Left hindlimb (tissue), 1 donor: ENCODE measurements at places on chromosomes 5 and 9.

GRCh38 chr9:83724436-83724835, 16.7 kb upstream of the UBQLN1 start:
- DNase-seq: no peak

DNA sequence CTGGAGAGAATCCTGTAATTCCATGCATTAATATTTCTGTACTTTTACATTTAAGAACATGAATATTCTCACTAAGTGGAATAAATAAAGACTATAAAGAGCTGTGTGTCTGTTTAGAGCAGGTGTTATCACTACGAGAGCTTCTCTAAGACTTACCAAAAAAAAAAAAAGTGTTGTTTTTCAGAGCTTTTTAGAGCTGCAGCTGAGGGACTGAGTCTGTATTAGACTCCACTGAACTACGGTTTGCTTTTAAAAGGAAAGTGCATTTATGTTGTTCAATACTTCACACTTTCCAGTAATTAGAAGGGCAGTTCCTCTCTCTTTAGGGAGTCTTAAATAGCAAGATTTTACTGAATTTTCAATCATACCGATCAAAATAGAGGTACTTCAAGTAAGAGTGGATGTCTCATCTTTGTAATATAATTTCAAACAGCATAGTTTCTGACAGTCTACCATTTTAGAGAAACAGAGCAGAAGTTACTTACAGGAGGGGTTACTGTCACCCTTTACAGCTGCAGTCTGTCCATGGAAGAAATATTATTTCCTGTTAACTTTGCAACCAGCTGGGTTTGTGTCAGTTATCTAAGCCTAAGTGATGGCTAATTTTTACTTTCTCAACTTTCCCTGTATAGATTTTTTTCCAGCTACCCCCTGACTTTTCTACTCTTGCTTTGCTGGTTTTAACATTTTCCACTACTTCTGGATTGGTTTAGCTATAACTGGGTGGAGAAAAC, 2.4 kb downstream of the SYK start:
- DNase-seq: no peak

- DNase-seq: no peak
Measured at GRCh38 chr5:148620696-148621095, 33.6 kb downstream of the HTR4 start.

DNA sequence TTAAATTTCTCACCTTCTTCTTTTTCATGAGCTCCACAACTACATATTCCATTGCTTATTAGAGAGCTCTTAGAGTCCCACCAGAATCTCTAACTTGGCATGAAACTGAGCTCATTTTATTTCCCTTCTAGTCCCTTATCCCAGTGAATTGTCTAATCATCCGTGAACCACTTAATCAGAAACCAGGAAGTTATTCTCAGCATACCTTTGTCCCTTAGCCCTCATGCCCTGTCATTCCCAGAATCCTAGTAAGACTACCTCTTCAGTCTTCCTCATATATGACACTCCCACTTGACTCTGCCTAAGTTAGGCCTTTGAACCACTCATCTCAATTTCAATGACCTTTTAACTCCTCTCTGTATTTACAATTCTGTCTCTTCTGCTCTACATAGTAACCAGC, 93.0 kb upstream of the PAPPA start:
- no peak for DNase-seq

- DNase-seq: no peak
Measured at GRCh38 chr9:114691046-114691955, 9.3 kb upstream of the TEX48 start.

DNA sequence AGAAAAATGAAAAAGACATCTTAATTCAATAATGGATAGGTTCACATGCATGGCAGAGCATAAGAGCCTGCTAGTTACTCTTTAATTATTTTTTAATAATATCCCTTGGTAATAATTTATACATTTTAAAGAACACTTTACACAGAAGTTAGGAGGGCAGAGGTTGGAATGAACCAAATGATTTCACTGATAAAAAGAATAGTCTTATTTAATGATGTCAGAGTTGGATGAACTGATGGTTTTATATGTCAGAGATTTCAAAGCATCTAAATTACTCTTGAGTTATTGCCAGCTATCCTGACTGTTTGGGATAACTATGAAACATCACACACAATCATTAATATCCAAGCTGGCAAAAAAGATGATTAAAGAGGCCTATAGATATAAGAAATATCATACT, 244.8 kb downstream of the CSNK1G3 start:
- DNase-seq: no peak

GRCh38 chr5:87787625-87788256, 375.0 kb upstream of the CCNH start:
- DNase-seq: no peak

DNA sequence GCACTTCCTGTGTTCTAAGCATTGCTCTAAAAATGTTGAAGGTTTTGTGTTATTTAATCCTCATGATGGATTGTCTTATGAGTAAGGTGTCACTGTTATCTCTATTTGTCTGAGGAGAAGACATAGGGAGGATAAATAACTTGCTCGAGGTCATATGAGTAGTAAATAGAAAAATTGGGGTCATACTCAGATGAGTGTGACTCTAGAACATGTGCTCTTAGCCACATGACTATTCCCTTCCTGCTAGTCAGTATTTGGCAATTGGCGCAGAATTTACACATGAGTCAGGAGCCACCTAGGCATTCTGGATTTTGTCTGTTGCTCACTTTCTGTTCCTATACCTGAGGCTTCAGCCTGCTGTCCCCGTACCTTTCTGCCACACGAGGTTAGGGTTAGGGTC, 234.6 kb upstream of the CD180 start:
- no peak for DNase-seq

- DNase-seq: no peak
Measured at GRCh38 chr9:22457448-22457847, 10.8 kb downstream of the DMRTA1 start.

DNA sequence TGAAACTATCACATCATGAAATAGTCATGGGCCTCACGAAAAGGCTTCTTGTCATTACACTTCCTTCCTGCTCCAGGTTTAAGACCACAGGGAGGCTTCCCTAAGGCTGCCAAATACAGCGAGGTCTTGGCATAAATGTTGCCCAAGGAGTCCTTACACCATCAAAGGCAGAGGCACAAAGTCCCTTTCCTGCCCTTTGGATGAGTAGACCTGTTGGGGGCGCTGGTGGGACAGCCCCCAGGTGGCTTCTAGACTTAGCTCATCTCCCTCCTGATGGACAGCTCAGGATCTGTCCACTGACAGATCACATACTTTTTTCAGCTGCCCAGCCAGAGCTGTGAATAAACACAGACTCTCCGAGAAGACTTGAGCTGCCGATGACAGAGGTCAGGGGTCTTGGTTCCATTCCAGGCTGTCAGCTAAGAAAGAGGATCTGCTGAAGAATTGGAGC, 15.5 kb upstream of the MEGF9 start:
- DNase-seq: no peak

DNA sequence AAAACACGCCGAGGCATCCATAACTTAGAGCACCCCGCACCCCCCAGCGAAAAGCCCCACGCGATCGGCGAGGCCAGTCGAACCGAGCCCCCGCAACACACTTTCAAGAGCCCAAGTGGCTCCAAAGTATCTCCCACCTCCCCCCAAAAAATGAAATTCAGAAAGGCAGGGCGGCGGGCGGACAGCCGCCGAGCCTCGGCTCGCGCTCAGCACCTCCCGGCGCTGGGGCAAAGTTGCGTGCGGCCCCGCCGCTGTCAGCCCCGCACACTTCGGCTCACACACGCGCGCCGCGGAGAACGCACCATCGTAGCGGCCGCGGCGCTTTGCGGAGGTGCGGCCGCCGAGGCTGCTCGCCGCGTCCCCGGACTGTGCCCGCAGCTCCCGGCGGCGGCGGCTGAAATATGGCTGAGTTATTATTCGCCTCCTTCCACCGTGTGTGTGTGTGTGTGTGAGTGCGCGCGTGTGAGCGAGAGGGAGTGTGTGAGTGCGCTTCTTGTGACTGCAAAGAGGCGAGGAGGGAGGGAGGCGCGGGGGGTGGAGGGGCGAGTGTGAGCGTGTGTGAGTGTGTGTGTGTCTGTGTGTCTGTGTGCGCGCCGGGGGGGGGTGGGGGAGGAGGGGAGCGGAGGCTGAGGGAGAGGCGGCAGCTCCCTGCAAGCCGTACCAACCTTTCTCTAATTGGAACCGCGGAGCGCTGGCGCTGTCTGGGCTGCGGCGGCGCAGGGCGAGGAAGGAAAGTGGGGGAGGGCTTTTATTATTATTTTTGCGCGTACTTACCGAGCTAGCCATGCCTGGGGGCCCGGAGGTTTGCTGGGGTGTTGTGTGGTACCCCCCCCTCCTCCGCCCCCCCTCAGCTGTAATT, 599 bp downstream of the MLLT3 start:
- peak; percentile 87 for DNase-seq

- DNase-seq: no peak
Measured at GRCh38 chr5:93425096-93425495, 155.9 kb downstream of the NR2F1-AS1 start.

DNA sequence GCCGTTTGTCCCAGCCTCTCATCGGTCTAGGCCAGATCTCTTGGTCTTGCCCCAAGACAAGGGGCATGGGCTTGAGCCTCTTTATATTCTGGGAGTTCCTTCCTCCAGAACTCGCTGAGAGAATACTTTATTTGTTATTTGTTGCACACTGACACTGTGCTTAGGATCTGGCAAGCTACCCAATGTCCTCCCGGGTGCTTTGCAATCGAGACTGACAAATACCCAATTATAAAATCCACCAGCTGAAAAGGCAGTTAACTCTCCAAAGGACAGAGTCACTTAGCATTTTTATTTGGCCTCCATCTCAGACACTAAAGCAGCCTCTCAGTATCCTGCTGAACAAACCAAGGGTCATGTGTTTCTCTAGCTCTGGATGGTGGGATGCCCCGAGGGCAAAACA, 500.2 kb upstream of the DAP start:
- no peak for DNase-seq

DNA sequence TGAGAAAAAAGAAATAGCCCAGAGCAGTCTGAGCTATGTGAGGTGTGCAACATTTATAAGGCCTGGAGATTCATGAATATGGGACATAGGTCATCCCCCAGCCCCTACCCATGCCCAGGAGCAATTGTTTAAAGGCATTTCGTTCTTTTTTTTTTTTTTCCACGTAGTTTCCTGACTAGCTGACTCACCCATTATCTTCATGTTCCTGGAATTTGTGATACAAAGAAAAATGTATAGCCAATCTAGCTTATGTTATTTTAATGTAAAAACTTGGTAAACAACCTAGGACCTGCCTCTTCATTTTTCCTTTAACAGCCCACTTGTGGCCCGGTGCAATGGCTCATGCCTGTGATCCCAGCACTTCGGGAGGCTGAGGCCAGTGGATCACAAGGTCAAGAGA, 81.3 kb downstream of the OSTF1 start:
- no peak for DNase-seq

DNA sequence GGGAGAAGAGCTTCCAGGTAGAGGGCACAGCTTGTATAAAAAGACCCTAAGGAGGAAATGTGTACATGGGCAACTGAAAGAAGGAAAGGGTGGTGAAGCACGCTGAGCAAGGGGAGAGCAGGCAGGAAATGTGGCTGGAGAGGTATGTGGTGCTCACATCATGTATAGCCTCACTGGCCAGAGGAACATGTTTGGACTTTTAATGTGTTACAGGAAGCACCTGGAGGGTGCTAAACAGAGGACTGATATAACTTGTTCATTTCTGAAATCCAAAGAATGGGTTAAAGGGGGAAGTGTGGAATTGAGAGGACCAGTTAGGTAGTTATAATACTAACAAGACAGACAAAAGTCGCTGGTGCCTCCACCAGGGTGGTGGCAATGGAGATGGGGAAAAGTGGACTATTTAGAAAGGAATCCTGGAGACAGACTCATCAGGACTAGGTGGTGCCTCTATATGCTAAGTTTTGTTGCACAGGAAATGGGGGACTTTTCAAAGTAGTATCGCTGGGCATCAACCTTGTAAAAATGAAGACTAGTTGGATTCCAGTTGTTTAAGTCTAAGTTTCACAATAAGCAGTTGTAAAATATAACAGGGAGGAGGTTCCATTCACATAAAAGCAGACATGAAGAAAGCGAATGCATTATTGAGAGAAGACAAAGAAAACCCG, 63.1 kb upstream of the CD180 start:
- DNase-seq: no peak

DNA sequence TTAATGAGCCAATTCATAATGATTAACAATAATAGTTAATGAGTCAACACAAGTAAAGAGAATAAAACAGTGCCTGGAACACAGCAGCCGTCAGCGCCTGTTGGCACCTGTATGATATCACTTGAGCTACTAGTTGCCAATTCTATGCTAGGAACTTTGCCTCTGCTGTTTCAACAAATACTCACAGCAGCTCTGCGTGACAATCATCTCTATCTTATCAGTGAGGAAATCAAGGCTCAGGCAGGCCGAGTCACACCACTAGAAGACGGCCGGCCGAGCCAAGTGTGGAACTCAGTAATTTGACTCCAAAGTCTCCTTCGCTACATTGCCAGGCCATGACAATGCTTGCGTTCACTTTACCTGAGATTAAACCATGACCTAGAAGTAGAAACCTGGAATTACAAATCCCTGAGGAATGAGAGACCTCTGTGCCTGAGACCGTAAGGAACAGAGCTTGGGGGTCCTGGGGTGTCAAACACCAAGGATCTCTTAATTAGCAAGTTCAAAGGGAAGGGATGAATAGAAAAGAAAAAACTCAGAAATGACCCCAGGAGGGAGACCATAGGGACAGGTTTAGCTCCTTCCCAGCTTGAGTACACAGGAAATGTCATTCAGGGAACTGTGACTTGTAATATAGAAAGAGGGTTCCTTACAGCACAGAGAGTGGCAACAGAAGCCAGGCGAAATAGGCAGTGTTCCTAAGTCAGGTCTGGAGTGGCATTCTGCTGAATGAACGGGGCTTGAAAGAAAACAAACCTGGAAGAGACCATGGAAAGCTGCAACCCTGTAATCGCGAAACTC, 109.1 kb downstream of the SUSD1 start:
- DNase-seq: no peak

DNA sequence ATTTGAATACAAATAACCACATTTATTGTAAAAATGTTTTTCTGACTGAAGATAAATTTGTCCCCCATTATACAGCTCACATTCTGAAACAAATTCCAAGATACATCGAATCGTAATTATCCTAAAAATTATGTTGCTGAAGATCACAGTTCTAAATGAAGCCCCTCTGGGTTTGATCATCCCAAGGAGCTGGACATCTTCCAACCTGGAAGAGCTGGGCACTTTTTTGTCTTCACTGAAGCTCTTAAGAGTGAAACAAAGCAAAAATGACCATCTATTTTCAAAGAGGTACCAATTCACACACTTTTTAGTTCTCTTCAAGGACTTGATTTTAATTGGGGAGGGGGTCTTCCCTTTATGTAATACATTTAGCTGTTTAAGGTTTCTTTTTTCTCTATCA, 5.5 kb downstream of the CTNND2 start:
- DNase-seq: no peak

DNA sequence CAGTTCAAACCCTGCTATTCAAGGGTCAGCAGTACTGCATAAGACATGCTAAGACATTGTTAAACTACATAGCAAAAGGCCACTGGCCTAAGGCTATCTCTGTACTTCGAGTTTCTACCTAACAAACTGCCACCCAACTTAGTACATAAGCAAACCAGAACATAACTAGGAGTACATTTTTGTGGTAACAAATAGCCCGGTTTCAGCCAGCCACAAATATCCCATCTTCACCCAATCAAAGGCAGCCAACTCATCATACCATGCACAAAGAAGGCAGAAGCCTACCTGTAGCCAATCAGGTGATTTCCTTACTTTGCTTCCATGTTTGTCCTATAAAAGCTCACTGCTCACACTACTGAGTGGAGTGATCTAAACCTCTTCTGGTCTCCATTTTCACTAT, 201.4 kb downstream of the SMARCA2 start:
- DNase-seq: no peak

- DNase-seq: peak; percentile 62
Measured at GRCh38 chr9:124835026-124835557, 18.2 kb upstream of the WDR38 start.

- no peak for DNase-seq
Measured at GRCh38 chr5:67792891-67793290, 422.7 kb upstream of the PIK3R1 start.
